ENCODE measurements at places on chromosomes 1 and 21.

- DNase-seq, result no peak
These were observed 22.4 kb upstream of the KCNA2 start for GRCh38 chr1:110628323-110629105.

- no peak for DNase-seq
These were observed 94.6 kb upstream of the ZBTB18 start for GRCh38 chr1:243956450-243956849.

DNA sequence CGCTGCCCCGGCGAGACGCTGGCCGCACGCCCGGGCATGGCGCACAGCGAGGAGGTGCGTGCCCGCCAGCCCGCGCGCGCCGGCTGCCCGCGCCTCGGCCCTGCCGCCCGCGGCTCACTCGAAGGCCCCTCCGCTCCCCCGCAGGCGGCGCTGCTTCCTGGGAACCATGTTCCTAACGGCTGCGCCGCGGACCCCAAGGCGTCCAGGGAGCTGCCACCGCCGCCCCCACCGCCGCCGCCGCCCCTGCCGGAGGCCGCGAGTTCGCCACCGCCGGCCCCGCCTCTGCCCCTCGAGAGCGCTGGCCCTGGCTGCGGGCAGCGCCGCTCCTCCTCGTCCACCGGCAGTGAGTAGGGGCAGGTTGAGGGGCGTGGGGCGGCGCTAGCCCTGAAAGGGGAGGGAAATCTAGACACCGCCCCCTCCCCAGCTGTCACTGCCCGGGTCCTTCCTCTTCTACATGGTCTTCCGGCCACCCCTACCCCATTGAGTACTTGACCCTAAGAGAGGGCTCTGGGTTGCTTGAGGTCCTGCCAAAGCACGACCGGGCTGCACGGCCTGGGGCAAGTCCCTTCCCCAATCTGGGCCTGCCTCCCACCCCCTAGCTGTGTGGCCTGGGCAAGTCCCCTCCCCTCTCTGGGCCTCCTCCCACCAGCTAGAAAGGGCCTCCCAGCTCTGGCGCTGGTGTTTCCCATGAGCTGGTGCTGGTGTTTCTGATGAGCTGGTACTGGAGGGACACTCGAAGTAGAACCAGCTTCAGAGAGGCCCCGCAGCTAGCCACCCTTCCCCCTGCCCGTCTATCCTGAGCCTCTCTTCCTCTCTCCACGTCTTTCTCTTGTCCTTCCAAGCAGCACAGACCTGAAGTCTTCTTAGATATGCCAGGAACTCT, 17.0 kb downstream of the TNFRSF25 start:
- peak; percentile 64 for DNase-seq

DNA sequence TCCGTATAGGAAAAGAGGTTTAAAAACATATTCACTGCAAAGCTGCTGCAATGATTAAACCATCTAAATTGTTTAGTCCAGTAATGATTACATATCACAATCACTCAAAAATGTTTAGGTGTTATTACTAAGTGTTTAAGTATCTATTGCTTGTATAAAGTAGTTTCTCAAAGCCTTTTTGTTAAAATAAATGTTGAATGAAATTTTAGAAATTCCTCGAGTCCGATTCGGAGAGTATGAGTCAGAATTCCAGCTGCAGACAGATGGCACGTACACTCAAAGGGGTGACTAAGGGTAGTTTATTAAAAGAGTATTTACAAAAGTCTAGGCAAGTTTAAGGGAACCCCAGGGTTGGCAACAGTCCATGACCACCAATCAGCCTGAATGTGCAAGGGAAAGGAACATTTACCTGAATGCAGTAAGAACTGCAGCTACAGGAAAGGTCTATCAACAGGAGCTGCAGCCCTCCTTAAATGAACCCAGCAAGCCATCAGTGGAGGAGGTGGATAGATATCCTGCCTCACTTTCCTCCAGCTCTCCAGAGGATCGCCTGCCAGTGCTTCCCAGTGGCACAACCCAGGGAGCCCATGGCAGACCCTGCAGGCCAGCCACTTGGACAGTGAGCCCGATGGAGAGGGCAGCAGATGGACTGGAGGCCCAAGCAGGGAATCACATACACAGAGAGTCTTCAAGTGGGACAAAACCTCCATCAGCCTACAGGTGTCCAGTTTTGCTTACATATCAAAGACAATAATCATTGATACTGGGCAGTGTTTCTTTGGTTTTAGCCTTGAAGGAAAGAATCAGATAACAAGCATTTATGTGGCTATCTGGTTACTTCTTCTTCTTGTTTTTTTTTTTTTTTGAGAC, 92.1 kb upstream of the SLC44A3 start:
- no peak for DNase-seq

DNA sequence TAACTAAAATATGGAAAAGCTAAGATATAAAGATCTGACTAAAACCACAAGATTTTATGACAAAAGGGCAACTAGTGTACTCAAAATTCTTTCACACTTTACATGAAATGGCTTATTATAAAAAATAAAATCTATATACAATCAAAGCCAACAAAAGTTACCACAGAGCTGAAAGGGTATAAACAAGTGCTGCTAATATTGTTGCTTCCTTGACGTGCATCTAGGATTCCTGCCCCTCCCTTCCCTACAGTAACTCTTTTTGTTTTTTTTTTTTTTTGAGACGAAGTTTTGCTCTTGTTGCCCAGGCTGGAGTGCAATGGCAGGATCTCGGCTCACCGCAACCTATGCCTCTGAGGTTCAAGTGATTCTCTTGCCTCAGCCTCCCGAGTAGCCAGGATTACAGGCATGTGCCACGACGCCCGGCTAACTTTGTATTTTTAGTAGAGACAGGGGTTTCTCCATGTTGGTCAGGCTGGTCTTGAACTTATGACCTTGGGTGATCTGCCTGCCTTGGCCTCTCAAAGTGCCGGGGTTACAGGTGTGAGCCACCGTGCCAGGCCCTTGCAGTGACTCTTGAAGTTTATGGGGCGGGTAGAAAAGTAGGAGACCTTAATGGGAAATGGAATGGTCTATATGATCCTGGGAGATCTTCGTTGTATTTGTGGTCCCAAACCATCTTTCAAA, 4.5 kb downstream of the SRSF4 start:
- no peak for DNase-seq

DNA sequence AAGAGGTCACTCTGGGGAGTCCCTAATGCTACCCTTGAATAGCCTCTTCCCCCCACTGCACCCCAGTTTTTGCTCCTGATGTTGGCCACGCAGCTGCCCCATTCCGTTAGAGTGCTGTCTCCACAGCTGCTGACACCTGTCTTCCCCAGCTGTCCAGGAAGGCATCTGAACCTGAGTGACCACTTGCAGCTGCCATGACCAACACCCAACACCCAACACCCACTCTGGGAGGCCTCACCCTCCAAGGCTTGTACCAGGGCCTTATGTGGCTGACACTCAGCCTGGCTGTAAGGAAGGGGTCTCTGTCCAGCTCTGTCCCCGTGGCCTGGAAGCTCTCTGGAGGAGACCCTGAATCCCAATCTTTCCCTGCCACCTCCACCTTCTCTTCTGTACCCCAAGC, 26.7 kb upstream of the LDLRAP1 start:
- no peak for DNase-seq

DNA sequence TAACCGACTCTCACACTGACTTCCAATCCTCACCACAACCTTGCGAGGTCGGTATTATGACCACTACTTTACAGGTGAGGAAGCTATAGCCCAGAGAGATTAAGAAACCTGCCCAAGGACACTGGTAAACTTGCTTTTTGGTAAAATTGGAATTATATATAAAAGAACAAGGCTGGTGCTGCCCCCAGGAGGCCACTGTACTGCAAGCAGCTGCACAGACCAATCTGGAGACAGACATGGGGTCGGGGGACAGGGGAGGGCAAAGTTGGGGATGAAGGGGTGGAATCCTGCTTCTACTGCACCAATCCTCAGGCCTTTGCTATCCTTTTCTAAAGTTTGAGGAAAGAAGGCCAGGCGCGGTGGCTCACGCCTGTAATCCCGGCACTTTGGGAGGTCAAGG, 280.8 kb downstream of the SPATA17 start:
- no peak for DNase-seq

DNA sequence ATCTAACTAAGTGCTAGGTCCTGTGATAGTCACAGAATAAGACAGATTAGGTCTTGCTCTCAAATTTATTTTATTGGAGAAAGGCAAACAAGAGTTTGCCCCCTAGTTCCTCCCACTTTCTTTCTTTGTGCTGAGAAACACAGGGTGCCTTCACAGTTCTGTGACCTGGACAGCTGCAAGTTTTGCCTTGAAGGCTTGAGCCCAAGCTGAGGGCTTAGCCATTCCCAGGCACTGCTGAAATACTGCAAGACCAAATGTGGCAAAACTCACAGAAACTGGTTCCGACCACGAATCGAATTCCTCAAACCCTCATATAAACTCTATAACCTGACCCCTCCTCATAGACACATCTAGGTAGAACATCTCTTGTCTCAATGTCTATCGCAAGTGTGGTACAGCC, 227.9 kb downstream of the RERE start:
- DNase-seq, result no peak

DNA sequence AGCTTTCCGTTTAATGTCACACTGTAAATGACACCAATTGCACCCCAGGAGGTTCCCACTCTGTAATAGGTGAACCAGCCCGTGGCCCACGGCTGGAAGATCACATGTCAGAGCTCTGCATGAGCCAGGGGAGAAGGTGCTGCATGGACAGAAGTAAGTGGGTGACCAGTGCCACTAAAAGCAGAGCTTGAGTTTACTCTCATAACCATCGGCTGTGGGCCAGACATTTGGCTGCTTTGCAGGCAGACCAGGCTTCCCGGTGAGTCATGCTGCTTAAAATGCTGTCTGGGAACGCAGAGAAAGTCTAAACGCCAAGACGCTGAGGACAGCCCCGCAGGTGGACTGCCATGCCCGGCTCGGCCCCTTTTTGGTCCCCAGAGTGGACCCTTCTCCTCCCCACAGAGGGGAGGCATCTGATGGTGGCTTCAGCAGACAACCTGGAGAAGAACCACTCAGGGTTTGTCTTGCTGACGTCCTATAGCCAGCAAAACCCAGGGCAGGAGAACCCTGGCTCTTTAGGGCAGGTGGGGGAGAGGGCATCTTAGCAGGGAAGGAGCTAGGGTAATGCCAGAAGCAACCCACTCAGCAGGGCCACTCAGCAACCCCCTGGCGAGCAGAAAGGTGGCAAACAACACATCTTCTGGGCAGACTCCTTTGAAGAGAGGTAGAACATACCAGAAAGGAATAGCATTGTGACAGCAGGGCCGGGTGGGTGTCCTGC, 7.3 kb downstream of the KIAA2013 start:
- no peak for DNase-seq

DNA sequence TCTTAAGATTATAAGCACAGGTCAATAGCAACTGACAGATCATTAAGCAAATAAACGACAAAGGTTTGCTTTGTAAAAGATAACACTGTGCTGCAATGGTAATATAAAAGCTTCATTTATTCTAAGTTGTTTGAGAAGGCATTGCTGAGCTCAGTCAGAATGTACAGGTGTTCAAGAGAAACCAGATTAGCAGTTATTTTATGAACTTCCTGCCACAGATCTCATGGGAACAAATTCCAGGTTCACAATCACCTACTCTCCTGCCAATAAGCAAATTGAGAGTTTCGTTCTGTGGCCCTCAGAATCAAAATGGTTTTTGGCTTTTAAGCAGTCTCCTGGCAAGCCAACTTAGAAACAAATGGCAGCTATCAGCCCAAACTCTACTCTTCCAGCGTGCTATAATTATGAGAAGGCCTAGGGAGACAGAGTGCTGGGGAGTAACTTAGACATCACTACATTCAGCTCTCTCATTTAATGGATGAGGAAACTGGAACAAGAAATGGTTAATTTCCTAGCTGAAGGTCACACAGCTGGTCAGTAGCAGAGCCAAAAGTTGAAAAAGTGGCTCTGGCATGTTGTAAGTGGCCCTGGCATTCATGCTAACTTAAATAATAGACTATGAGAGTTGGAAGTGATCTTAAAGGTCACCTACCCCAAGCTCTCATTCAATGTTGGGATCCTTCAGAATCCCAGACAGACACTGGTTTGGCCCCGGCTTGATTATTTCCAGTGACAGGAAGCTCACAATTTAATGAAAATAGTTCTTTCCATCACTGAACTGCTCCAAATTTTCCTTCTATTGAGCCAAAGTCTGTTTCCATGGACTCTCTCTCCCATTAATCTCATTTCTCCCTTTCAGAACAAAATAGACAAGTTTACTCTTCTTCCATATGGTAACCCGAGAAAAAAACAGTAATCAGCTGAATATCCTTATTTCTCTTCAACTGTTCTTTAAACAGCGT, 82.6 kb upstream of the EDEM3 start:
- no peak for DNase-seq

Data from mesothelial cell of epicardium (in vitro differentiated cells).